ENCODE measurements at places on chromosomes 11 and 22.

DNA sequence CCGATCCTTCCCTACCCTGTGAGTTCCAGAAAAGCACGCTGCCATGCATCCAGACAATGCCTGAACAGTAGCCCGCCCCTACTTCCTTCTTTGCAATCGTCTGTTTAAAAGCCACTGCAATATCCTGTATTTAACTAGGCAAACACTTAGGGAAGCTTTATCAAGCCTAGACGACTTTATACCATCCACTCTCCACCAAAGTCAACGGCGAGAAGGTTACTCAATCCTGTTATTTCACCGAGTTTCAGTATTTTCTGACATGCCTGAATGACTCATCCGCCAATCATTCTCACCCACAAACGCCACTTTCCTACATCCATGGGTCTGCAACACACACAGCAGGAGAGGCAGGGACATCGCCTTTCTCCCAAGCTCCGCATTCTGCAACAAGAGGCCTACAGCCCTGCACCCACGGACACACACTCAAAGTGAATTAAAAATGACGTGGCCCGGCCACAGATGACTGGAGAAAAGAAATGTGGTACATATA, 9.3 kb downstream of the CELSR1 start:
- no peak for DNase-seq

DNA sequence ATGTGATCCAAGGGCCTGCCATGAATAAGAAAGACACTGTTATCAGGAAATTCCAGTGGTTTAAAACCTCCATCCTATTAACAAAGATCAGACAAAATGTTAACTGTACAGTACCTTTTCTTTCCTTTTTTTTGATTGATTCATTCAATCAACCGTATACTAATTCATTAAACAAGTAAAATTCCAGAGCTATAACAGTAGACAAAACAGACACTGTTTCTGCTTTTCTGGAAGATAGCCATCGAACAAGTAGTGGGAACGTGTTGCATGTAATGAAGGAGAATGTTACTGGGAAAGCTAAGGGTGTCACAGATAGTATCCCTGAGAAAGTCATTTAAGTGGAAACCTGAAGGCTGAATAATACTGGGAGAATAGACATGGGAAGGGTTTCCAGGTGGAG, 73.7 kb upstream of the ALKBH3 start:
- DNase-seq = no peak

DNA sequence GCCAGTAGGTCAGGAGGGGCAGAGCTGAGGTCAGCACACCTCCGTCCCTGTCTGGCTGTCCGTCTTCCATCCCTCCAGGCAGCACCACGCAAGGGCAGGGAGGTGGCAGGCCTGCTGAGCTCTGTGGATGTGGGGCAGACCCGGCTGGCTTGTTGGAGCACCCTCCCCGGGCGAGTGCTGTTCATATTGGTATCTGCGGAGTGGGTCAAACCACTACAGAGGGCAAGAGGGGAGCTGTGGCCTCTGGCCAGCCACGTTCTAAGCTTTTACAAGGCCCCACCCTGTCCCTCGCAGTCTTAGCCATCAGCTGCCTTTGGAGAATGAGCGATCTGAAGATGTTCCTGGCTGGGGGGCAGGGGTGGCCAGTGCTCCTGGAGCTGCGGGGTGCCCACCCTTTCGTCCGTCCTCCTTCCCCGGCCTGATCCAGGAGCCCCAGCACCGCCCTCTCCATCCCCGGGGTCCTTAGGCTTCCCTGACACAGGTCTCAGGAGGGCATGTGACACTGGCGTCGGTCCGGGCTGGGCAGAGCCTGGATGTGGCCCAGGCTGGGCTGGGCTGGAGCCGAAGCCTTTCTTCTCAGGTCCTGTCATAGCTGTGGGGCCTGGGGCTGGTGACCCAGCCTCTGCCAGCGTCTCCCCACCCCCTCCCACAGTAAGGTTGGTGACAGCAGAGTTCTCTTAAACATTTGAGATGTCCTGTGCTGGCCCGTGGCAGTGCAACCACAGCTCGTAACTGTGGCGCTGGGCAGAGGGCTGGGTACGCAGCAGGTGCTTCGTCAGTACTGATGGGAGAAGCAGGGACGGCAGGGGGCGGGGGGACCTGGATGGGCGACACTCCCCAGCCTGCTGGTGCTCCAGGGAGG, 31.7 kb upstream of the GRAMD4 start:
- peak; percentile 88 for DNase-seq

DNA sequence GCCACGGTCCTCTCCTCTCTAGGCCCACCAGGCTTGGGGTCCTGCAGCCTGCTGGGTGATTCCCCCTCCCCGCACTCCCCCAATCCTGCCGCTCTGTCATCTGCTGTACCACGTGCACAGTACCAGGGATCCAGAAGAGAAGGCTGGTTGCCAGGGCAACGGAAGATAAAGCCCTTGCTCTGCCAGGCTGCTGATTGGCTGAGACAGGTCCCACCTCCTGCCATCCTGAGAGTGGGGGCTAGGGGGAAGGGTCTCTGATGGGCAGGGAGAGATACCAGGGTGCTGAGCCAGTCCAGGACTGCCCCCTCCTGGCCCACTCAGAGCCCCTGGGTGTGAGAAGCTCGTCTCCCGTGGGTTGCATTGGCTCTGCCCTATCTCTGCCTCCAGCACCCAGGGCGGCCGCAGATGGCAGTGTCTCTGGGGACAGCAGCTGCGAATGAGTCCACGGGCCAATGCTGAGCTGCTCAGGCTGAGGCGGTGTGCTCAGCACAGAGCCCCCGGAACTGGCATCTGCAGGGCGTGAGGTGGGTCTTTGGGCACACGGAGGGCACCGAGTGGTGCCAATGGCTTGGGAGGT, at the start of gene SMIM45:
SMIM45 (plus strand) TSS at position 253 of the 577 bp plus-strand sequence.
- no peak for DNase-seq

- no peak for DNase-seq
These were observed 1351.9 kb downstream of the BRD1 start for GRCh38 chr22:48475661-48476345.

DNA sequence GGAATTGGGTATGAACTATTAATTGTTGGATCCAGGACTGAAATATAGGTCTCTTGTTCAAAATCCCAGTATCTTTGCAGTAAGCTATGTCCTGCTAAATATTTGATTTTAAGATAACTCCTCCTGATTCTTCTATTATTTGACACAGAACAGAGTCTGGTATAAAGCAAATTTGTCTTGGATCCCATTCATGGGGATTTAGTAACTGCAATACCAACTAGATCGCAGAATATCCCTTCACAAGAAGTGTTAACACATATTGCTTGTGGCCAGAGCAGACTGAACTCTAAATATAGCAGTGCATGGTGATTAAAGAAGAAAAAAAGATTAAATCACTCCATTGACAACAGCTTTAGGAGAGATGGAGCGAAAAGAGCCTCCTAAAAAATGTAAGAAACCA, 68.2 kb upstream of the ARHGAP42 start:
- no peak for DNase-seq

- DNase-seq = no peak
These were observed 41.1 kb downstream of the BMAL1 start for GRCh38 chr11:13318498-13319295.

DNA sequence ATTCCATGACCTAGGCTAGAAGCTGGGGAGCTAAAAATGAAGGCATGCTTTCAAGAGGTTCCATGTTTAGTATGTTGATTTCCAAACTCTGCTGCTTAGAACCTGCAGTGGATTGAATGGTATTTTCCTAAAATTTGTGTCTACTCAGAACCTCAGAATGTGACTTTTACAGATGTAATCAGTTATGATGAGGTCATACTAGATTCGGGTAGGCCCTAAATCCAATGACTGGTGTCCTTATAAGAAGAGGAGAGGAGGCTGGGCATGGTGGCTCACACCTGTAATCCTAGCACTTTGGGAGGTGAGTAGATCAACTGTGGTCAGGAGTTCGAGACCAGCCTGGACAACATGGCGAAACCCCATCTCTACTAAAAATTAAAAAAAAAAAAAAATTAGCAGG, 3.5 kb upstream of the FEZ1 start:
- DNase-seq = no peak

- no peak for DNase-seq
These were observed 203.7 kb downstream of the GRIK4 start for GRCh38 chr11:120715239-120715638.

GRCh38 chr11:117384045-117384444, 56.4 kb downstream of the CEP164 start:
- DNase-seq = no peak

DNA sequence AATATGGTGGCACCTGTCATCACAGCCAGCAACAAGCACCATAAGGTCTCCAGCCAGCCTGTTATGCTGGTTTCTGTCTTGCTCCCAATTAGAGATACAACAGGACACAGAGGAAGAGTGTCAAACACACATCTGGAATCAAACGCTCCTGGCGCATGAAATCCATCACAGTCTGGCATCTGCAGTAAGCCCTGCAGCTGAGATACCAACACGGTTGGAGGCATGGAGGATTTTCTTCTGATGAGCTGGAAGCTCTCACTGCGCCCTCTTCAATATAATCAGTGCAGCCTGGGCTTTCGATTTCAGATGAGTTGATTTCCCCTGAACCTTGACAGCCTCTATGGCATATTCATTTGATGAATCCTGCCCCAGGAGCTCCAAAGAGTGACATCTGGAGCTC, 27.8 kb upstream of the CARS1 start:
- DNase-seq = no peak

GRCh38 chr11:59891781-59892181, 13.2 kb downstream of the OOSP3 start:
- DNase-seq = peak; percentile 19

DNA sequence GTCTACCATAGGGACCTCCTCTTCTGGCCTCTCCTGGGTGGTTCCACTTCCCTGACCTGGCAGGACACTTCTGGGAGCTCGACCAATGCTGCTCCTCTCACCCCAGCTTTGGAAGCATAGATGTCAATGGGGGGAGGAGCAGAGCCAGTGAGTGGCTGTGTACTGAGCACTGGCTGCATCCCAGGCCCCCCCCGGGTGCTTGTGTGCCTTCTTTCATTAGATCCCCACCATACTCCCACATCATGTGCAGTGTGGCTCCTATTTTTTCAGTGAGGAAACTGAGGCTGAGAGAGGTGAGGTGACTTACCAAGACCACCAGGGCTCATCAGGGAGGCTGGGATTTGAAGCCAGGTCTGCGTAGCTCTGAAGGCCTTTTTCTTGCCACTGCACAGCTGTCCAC, 44.3 kb downstream of the LRRC32 start:
- no peak for DNase-seq

- DNase-seq = no peak
These were observed 15.4 kb downstream of the PRR14L start for GRCh38 chr22:31734512-31734911.

DNA sequence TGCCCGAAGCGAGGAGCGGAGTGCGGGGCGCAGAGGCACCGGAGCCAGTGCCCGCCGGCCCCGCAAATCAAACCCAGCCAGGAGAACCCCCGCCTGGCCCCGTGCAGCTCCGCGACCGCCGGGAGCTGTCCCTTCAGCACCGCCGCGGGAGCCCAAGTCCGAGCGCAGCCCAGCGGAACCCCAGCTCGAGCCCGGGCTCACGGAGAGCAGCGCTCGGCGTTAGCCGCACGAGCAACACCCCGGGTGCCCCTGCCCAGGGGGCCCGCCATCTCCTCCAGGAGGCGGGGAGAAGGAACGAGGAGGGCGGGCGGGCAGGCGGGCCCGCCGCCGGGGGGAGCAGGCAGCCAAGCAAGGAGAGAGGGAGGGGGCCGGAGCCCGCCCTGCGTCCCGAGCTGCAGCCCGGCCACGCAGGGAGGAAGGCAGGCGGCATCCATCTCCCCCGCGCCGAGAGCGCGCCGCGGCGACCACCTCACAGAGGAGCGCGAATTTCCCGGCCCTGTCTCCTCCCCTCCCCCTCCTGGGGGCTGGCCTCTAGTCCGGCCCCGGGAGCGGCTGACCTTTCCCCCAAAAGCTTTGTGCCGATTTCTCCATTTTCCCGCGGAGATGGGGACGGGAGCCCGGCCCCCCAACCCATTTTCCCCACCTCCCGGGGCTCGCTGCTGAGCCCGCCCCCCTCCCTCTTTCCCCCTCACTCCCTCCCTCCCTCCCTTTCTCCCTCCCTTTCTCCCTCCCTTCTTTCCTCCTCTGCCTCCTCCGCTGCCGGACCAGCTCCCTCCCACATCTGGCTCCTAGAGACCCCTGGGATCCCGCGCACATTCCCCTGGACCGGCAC, 621 bp downstream of the KCNC1 start:
- DNase-seq = peak; percentile 84

DNA sequence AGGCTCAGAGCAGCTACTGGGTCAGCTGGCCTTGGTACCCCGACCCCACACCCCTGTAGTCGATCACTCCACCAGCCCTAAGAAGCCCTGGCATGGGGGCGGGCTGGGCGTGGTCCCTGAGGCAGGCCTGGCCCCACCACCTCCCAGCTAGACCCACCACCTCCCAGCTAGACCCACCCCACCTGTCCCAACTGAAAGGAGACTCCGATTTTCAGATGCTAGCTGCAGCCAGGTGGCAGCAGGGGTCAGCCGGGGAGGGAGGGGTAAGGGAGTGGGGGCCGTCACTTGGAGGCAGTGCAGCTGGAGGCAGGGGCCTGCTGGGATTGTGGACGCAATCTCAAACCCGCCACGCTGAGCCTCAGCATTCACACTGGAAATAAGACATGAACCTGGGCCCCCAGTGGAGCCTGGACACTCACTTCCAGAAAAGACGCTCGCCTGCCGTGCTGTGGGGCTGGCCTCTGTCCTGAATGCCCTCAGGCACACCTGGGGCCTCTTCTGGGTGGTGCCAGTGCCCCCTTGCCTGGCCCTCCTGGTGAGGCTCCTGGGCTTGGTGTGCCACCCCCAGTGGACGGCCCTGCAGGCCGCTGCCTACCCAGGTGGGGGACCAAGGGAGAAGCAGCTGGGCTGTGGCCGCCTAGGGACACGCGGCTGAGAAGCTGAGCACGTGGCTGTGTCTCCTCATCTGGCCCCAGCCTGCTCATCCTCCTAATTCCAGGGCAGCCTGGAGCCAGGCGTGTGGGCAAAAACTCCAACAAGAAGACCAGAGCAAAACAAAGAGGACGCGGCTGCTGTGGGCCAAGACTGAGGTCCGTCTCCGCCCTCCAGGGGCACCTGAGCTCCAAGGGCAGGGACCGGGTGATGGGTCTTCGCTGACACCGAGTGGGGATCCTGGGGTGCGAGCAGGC, 26.7 kb downstream of the OSBPL5 start:
- no peak for DNase-seq

DNA sequence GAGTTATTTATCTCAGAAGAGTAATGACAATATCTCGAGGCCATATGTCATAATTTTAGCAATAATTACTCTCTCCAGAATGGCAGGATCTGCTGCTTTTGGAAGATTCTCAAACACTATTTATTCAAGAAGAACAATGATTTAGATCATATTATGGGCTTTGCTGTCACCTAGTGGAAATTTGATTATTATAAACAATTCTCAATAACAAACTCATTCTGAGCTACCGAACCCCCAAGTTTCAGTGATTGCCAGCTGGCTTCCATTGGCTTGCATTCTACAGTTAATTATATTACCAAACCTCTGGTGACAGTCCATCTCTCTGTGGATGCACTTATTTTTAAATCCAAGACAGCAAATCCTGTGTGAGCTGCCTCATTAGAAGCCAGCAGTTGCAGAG, 27.9 kb upstream of the SLC36A4 start:
- no peak for DNase-seq

Measured in heart left ventricle (tissue), 16 donors.